ENCODE measurements at places on chromosomes 4 and X.

DNA sequence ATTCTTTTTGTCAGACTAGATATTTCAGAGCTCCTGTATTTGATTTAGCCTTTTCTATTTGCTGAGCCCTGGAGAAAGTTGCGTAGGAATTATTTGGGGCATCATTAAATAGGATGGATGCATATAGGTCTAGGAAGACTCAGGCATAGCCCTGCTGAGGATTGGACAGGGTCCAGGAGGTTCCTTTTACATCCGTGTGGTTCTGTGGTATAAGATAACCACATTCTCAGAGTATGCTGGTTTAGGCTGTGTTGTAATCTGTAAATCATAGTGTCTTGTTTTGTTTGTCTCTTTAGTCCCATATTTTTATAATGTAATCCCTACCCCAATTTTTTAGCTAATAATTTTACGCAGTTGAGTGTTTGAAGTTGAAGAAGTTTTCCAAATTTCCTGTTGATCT is 513.7 kb downstream of the RPA4 start:
- DNase-seq: no peak

GRCh38 chr4:82680834-82681233 is 117.8 kb downstream of the SCD5 start:
- DNase-seq: no peak

DNA sequence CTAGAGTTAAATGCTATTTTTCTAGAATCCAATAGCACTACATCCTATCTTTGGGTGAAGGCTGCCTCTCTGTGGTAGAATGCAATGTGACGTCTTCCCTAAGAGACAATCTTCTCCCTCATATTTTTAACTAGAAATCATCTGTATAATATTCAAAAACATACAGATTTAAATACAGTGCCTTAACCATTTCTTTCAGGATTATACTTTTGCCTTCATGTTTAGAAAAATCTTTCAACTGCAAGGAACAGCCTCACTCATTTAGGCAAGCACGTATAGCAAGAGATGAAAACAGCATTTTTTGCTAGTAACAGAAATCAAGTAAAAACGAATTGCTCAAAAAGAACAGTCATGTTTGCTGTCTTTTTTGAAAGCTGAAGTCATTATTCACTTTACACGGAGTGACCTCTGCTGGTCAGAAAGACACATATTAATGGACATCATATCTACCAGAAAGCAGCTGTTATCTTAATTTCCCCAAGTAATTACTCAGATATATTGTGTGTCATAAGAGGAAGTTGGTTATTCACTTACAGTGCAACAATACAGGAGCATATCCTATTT is 422.3 kb downstream of the STPG2 start:
- no peak for DNase-seq

GRCh38 chr4:151359576-151359975 is 34.2 kb upstream of the SH3D19 start:
- DNase-seq: no peak

DNA sequence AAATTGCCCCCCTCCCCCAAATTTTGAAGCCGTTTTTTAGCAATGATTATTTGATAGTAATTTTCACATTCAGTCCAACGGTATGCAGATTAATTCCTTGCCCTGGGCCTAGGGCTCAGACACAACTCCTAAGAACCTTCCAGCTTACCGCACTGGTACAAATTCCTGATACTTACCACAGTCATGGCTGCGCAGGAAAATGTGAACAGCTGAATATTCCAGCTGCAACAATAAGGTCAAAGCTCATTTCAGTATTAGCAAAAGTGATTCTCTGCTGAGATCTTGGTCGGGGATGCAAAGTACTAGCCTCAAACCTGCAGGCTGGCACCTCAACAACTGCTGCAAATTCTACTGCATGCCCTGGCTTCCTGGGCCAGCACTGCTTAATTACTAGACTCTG is 3.0 kb downstream of the ATP11C start:
- DNase-seq: no peak

GRCh38 chrX:46551494-46552128 is 6.4 kb upstream of the ZNF674 start:
- no peak for DNase-seq

GRCh38 chr4:87985097-87985886 is 9.8 kb downstream of the SPP1 start:
- DNase-seq: peak; percentile 57

GRCh38 chr4:14254252-14254651 is 626.7 kb upstream of the BOD1L1 start:
- DNase-seq: peak; percentile 38

DNA sequence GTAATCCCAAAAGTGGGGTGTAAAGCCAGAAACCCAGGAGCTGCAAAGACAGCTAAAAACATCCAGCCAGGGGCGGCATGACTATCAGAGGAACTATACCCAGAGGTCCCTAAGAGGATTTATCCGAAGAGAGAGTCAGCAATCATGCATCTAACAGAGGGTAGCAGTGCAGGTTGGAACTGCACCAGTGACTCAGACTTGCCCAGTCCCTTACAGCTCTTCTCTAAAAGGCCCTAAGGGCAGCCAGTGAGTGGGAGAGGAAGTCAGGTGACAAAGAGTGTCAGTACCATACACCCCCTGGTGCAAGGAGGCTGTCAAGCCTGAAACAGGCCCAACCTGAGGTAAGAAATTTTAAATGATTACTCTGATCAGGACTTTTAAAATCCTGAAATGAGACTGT is 88.1 kb downstream of the CAMK2D start:
- no peak for DNase-seq

Measured in cardiac muscle cell (in vitro differentiated cells and primary cell).